Psoas muscle (tissue), 8 donors: ENCODE measurements at places on chromosomes 4 and X. TPM values are rescaled to one million over a fixed set of nuclear protein-coding genes. Genes with fewer than 3 reads are reported as not detected.

DNA sequence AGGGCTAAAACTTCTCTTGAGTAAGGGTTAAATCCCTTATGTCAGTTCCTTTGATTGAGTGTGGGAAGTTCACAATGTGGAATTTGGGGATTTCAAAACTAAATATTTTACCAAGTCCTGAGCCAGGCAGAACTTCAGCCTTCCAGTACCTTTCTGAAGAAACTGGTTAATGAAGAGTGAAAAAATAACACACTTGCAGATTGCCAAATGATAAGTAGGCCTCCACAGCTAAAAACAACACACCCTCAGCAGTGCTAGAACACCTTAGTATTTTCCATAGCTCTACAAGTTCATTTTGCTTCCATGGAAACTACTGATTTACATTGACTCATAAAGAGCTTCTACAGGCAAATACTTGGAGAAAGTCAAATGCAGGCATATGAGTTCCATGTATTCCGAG is 326.8 kb downstream of the ZNF674 start:
- H3K4me1 ChIP-seq = no peaks in the 10 kb centered on the region
- H3K36me3 ChIP-seq = no peaks in the 10 kb centered on the region
- H3K27ac ChIP-seq = no peak overlapping the region
- H3K4me3 ChIP-seq = no peak overlapping the region
- no peaks in the 10 kb centered on the region for H3K27me3 ChIP-seq

Gene APLN
- polyA plus RNA-seq = 0.68 TPM

Gene TCEAL6
- not detected for polyA plus RNA-seq

- H3K4me1 ChIP-seq = peaks cover 11% of the 10 kb centered on the region
- H3K27ac ChIP-seq = no peak overlapping the region
- DNase-seq = no peak
- H3K4me3 ChIP-seq = no peak overlapping the region
These were observed 11.2 kb downstream of the NEK1 start for GRCh38 chr4:169601016-169601771.

GRCh38 chr4:5826437-5827107 is 66.3 kb downstream of the CRMP1 start:
- no peaks in the 10 kb centered on the region for H3K27me3 ChIP-seq
- no peaks in the 10 kb centered on the region for H3K36me3 ChIP-seq
- H3K27ac ChIP-seq = no peak overlapping the region
- no peaks in the 10 kb centered on the region for H3K4me1 ChIP-seq
- no peak for DNase-seq

GRCh38 chr4:140163029-140163810 is 9.2 kb upstream of the MAML3 start:
- H3K27ac ChIP-seq = no peak overlapping the region
- H3K36me3 ChIP-seq = no peaks in the 10 kb centered on the region
- no peak for DNase-seq
- no peak overlapping the region for H3K4me3 ChIP-seq

Gene DNAAF6
- polyA plus RNA-seq = not detected
